ENCODE measurements at places on chromosomes 12 and 14.
A peak's percentile ranks its signal among the peaks of the same experiment; 100 is the strongest.

- DNase-seq = no peak
Observed at GRCh38 chr14:77682158-77682553, 25.7 kb downstream of the ALKBH1 start.

DNA sequence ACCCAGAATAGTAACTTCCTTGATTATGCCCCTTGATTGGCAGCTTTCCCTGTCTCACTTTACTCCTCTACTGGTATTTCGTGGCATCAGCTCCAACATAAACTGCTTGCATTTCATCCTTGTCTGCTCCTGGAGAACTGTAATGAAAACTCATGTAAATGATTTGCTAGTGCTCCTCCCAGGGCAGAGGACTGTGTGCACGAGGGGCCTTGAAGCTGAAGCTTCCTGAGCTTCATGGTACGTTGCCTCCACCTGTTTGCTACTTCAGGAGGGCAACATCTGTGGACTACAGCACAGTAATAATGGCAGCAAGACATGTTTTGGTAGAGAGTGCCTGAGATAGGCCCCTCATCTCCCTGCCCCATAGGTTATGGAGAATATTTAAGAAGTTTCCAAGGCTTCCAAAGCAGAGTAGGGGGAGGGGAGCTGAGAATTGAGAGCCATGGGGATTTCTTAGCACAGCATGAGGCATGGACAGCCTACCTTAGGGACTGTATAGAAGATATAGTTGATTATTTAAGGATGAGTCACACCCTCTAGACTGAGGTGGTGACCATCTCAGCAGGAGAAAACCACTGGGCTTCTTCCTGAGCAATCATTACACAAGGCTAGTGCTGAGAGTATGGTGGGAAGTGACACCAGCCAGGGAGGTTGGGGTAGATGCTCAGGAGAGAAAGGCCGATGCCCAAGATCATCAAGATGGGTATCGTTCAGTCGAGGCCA lies 29.5 kb downstream of the CCDC198 start:
- DNase-seq = no peak

GRCh38 chr12:91111366-91112325 lies at the start of gene LUM:
LUM (minus strand) TSS chr12:91111494; CDS start chr12:91108979, 2,515 bp downstream.
- DNase-seq = no peak

DNA sequence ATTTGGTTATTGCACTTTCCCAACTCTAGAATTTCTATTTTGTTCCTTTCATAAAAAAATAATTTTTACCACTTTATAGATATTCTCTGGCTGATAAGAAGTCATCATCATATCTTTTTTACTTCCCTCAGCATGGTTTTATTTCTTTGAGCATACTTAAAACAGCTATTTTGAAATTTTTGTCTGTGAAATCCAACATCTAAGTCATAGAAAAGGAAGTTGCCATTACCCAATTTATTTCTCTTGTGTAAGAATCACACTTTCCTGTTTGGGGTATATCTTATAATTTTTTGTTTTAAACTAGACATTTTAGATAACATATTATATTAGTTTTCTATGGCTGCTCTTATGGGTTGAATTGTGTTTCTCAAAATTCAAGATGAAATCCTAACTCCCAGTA lies 400.2 kb upstream of the OR4E1 start:
- DNase-seq = no peak

DNA sequence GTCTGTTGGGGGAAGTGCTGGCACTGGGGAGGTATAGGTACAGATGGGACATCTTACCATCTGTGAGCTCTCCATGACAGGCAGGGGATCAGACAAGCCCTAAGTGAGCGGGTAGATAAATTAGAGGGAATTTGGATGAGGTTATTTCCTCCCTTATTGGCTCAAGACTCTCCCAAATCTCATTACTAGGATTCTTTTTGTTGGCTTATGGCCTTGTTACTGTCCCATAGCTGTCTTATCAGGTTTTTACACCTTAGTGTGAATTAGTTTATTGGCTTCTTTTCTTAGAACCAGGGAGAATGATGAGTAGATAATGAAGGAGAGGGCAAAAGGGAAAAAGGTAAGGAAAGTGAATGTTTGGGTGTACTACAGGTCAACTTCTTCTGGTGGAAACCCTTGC lies 191.1 kb upstream of the PRICKLE1 start:
- no peak for DNase-seq

DNA sequence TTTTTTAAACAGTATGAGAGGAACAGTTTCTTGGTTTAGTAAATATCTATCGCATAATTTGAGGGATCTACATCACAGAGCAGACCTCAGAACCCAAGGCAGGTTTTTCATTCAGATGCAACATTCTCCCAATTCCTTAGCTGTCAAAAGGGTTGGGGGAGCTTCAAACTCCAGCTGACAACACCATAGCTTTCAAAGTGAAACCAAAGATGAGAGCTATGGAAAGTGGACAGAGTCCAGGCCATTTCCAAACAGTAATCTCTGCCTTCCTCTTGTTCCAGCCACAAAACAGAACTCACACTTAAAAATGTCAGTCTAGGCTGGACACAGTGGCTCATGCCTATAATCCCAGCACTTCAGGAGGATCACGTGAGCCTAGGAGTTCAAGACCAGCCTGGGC lies 87.8 kb downstream of the SPRING1 start:
- no peak for DNase-seq

GRCh38 chr14:105294142-105294597 lies 6.6 kb downstream of the BRF1 start:
- peak; percentile 62 for DNase-seq

- no peak for DNase-seq
Observed at GRCh38 chr12:86429824-86430223, 173.6 kb upstream of the MGAT4C start.

GRCh38 chr12:96907671-96908422 lies 790 bp downstream of the NEDD1 start:
- peak; percentile 27 for DNase-seq

DNA sequence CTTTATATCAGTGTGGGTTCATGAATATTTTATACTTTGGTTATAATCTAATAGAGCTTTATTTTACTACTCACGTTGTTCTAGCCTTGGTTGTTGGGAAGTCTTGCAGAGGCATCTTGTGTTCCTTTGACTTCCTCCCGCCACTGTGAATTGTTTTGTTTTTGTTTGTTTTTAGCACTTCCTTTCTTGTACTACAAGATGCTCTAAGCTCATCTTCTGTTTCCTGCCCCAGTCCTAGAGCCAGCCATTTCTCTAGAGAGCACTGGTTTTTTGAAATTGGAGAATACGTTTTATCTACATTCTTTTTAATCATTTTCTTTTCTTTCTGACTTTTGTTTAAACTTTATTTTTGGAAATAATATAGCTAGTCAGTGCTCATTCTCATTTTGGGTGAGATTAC lies 15.9 kb upstream of the NUBPL start:
- no peak for DNase-seq

DNA sequence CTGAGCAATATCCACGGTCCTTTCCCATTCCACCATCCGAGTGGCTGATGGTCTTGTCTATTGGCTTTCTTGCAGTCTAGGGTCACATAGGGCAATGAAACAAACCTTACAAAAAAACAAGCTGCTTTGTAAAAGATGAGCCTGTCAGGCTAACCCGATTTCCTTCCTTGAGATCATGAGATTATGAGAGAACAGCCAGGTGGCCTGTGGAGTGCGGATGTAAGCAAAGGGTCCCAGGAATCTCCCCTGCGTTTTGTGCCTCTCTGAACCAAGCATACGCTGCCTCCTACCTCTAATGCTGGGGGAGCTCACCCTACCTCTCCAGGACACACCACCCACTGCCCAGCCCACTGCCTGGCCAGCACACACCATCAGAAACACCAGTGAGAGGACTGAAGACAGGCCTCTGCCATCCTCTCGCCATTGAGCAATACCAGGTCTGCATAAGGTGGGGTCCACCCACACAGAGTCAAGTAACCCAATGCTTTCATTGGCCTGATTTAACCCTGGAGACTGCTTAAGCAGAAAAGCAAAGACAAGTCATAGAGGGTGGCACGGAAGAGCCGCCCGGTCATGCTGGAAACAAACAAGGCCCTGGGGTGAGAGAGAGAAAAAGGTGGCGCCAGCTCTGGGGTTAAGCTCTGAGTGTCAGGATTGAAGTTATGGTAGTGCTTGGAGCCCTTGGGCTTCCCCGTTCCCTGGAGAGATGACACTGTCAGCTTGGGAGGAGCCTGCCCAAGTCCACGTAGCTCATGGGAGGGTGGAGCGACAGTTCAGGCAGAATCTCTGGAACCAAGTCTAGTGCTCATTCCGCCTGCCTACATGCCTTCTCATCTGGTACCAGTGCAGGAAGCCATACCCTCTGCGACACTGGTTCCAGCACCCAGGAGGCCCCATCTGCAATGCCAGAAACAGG lies 46.6 kb downstream of the CALM1 start:
- no peak for DNase-seq

- no peak for DNase-seq
Observed at GRCh38 chr12:49059299-49060171, 1.1 kb downstream of the KMT2D start.

DNA sequence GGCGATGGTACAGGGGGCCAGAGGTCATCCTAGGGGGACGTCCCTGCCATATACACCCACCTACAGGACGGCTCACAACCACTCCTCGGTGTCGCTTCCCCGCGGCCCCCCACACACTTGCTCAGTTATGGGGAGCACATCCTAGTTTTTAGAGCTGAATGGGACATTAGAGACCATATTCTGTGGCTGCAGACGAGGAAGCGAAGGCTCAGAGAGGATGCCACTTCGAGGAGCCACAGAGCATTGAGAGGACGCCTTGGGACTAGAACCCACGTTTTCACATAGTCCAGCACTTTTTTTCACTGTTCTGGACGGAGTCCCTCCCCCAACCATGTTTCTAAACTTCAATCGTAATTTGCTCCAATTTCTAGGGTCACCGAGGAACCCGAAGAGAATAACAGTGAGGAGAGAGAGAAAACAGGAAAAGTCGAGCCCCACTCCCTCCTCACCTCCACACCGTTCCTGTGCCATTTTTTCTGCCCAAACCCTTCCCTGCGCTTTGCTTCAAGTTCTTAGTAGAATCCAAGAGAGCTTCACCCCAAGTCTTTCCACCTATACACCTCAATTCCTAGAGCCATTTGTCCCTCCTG lies 641 bp upstream of the ASCL1 start:
- DNase-seq = no peak

DNA sequence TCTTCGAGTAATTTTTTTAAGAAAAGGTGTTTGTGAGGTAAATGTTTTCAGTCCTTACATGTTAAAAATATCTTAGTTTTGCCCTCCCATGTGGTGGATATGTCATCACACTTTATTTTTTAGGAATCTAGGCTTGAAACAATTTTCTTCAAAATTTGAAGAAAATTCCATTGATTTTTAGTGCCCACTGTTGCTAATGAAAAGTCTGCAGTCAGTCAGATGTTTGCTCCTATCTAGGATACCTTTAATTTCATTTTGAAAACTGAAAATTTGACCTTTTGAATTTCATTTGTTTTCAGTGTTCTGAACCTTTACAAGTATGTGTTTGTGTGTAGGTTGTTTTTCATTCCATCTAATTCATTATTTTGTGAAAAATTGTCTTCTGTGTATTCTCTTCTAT lies 105.4 kb downstream of the LRRK2 start:
- no peak for DNase-seq

DNA sequence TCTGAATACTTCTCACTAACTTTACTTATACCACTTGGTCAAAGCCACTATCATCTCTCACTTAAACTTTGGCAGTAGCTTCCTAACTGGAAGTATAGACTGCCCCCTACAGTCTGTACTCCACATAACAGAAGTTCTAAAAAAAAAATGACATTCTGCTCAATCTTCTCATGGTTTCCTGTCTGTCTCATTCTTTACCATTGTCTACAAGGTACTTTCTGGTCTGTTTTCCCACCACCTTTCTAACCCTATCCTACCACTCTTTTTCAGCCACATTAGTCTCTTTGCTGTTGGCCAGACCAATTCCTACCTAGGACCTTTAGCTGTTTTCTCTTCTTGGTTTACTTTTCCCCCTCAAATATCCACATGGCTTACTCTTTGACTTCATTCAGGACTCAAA lies 14.7 kb downstream of the CPSF6 start:
- no peak for DNase-seq

- DNase-seq = no peak
Observed at GRCh38 chr12:51171884-51172514, 936 bp downstream of the TFCP2 start.

DNA sequence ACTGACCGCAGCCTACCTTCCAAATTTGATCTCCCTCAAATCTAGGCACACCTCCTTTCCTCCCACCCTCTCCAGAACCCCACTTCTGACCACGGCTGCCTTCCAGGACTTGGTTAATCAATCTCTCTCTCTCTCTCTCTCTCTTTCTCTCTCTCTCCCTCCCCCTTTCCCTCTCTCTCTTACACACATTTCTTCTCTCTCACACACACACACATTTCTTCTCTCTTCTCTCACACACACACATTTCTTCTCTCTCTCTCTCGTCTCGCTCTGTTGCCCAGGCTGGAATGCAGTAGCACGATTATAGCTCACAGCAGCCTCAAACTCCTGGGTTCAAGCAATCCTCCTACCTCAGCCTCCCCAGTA lies 521 bp upstream of the GMFB start:
- DNase-seq = no peak

GRCh38 chr14:71321574-71322315 lies 414.5 kb downstream of the PCNX1 start:
- DNase-seq = no peak

DNA sequence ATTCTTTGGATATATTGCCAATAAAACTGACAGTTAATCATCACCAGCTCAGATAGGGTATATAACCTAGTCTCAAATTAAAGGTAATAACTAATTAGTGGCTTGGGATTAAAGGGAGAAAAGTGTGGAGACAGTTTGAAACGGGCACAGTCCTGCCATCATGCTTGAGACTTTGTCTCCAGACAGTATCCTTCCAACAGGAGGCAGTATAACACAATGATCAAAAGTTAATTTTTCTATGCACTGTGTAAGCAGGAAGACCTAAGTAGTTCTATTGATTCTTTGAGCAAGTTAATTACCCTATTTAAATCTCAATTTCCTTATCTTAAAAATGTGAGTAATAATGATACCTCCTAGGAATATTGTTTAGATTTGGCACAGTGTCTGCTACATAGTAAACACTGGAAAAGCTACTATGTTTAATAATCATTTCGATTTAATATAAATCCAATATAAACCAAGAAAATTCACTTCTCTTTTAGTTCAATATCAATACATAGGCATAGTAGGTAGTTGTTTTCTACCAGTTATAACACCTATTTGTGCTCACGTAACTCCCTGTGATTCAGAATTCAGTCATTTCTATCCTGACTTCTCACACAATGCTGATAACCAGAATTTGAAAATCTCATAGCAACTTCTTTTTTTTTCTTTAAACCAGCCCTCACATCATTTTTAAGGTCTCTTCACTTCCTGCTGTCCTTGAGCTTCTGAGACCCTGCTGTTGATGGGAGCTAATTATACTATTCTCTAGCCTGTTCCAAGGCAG lies 53.7 kb downstream of the GALNT4 start:
- DNase-seq = no peak

- no peak for DNase-seq
Observed at GRCh38 chr14:30641207-30641606, 19.1 kb downstream of the SCFD1 start.

- no peak for DNase-seq
Observed at GRCh38 chr14:101114726-101115515, 211.4 kb upstream of the RTL1 start.

- no peak for DNase-seq
Observed at GRCh38 chr14:53563628-53564027, 393.0 kb downstream of the BMP4 start.

Data from naive thymus-derived CD8-positive, alpha-beta T cell (primary cell).